ENCODE measurements at places on chromosomes 3 and 15.

GRCh38 chr3:126911162-126912026 is 71.5 kb upstream of the PLXNA1 start:
- DNase-seq: no peak

DNA sequence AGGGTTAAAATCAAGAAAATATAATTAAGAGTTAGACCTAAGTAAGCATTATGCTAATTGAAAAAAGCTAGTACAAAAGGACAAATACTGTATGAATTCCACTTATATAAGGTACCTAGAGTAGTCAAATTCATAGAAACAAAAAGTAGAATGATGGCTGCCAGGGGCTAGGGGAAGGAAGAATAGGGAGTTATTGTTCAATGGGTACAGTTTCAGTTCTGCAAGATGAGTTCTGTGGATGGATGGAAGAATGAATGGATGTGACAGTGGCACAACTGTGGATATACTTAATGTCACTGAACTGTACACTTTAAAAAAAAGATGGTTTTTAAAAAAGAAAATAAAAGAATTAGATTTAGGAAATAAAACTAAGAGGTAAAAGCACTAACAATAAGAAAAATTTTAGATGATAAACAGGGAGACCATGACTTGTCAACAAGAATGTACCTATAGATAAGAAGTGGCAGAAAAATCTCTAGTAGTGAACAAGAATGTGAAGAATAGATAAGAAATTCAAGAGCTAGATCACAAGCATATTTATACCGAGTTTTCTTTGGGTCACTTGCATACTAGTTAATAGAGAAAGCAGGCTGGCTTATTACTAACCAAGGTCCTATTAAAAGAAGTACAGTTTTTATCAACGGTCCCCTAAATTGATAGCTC is 5.5 kb downstream of the IFT80 start:
- no peak for DNase-seq

DNA sequence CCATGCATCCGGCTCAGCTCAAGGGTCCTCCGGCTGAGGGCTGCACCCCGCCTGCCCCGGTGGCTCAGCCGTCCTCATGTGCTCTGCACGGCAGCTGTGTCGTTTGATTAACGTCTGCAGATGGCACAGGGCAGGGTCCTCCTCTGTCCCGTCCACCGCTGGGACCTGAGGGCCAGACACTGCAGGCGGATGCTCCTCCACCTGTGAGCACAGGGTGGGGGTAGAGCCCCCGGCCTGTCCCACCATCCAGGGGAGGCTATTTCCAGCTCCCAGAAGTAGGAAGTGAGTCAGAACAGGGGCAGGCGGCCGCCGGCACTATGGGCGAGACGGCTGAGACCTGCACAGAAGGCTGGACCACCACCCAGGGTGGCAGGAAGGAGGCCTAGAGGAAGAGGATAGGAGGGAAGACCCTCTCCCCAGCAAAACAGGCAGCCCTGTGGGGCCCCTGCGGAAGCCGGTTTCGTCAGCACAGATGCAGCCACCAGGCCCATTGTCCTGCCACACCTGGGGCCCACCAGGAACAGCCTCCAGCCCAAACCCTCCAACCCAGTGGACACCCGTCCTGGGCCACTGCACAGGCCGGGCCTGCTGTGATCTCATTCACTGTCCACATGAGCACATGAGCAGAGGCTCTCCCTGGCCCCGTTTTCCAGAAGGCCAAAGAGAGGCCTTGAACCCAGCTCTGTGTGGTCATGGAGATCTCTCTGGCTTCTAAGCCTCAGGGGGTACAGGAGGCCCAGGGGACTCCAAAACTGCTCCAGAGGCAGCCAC is 12.6 kb upstream of the PLXND1 start:
- no peak for DNase-seq

GRCh38 chr3:43883729-43884396 is 193.1 kb downstream of the ABHD5 start:
- DNase-seq: peak; percentile 57

GRCh38 chr3:55899887-55900286 is 412.8 kb upstream of the WNT5A start:
- no peak for DNase-seq

DNA sequence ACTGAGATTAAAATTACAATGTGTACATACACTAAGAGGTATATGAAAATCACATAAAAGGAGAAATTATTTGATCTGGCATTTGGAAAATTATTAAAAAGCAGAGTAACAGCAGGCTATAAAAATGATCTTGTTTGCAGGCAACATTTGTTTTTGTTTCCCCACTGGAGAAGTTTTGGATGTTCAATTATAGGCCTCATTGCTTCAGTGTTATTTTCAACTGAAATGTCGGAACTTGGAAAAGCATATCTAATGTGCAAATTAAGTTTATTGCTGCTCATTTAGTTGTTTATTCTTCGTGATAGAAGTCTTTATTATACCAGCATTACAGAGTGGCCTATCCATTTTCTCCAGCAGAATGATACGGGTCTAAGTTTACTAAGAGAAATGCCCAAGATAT is 263.3 kb downstream of the CNTN6 start:
- no peak for DNase-seq

DNA sequence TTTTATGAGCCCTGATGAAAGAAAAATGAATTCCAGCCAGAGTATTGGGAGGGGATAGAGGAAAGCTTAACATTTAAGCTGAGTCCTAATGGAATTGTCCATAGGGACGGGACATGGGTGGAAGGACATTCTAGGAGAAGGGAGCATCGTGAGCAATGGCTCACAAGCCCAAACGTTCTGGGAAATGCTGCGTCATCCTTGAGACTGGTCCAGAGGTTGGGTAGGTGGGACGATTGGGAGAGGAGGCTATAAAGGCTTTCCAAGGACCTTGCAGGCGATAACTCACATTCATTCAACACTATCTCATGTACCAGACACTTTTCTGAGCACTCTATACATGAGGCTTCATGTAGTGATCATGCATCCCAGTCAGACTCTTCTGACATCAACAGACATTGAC is 237.5 kb downstream of the THSD4 start:
- no peak for DNase-seq

All from DMS79 (cell line).